ENCODE measurements at places on chromosomes 12 and 14.
A peak's percentile ranks its signal among the peaks of the same experiment; 100 is the strongest.

DNA sequence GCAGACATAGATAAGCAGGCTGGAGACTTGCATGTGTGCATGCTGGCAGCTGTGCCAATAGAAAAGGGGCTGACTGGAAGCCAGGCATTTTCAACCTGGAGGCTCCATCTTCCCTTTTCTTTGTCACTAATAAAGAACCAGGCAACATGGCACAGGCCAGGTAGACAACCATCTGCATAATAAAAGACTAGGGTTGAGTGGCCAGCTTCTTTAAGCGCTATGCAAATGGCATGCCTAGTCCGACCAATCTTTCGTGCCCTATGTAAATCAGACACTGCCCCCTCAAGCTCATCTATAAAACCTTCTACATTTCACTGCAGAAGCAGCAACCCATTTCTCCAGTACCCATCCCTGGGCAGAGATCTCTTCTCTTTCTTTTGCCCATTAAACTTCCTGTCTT, 4.6 kb upstream of the KLRC1 start:
- DNase-seq, result no peak

GRCh38 chr12:83763425-83763824, 1076.7 kb downstream of the TMTC2 start:
- no peak for DNase-seq

GRCh38 chr14:60495946-60496345, 10.1 kb upstream of the C14orf39 start:
- DNase-seq, result no peak

GRCh38 chr12:113997365-113997764, 31.2 kb upstream of the RBM19 start:
- no peak for DNase-seq

- DNase-seq, result peak; percentile 84
Measured at GRCh38 chr12:12804432-12804886, 8.7 kb upstream of the DDX47 start.

- DNase-seq, result no peak
Measured at GRCh38 chr12:132548430-132549058, 58.6 kb downstream of the FBRSL1 start.

DNA sequence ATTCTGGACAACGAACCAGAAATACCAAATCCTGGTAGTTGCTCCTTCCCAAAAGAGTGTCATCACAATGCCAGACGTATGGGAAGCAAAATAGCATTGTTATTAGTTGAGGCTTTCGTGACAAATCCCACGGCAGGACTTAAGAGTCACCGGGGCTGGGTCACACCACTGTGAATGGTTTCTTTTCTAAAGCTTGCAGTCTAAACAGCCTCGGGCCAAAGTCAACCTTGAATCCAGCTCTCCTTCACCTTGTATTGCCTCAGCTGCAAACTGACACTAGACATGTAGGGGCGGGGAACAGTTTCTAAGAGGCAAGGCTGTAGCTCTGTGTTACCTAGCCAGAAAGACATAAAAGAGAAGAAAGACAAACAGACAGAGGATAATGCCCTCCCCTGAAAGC, 734.8 kb downstream of the MED13L start:
- DNase-seq, result peak; percentile 64

DNA sequence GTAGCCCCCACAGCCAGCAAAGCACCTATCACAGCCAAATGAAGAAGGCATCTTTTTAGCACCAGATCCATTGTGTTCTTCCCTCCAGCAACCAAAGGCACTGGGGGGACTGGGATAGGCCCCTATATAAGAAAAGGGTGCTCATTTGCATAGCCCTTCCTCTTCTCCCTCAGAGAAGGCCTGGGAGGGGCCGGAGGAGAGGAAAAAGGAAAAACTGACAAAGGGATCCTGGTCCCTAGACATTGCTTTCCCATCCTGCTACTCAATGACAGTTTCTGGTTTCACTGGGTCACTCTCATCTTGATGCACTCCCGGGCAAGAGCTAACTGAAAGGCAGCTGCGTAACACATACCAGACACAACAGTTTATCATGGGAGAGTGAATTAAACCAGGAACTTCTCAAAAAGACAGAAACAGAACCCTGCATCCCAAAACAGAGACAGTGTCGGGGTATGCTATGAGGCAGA, at the start of gene PMEL:
PMEL (minus strand) TSS at position 102 of the 467 bp plus-strand sequence; CDS start at position 71, 31 bp downstream.
- no peak for DNase-seq

- DNase-seq, result no peak
Measured at GRCh38 chr12:78964521-78964920, 99.9 kb downstream of the SYT1 start.

GRCh38 chr14:67674139-67674479, 323 bp downstream of the VTI1B start:
- peak; percentile 83 for DNase-seq

DNA sequence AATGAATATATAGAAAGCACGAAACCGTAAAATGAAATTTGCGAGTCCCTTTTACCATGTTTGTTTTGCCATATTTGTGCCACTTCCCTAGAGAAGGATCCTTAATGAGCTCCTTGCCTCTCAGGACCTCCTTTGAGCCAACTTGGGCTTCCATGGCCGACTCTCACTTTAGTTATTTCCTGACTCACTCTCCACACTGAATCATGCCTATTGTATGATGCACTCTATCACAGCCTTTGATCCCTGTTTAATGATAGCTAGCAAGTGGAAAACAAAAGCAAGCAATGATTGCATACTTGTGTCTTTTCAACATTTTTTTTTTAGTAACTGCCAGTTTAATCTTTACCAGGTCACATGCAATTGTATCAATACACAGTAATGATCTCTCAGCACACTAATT, 153.2 kb downstream of the CCER1 start:
- no peak for DNase-seq

- DNase-seq, result no peak
Measured at GRCh38 chr12:11755302-11755930, 105.9 kb downstream of the ETV6 start.

DNA sequence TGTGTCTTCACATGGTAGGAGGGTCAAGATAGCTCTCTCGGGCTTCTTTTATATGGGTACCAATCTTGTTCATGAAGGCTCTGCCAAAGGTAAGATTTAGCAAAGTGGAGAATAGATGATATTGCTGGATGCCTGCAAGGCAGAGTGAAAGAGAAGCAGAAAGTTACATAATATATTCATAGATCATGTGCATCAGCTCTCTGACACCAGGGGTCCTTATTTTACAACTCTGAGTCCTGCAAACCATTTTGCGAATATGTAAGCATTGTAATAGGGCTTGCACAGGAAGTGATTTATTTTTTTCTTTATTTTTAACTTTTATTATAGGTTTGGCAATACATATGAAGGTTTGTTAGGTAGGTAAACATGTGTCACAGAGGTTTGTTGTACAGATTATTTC, 31.8 kb downstream of the CRADD start:
- no peak for DNase-seq

GRCh38 chr14:40119765-40120164, 687.5 kb upstream of the FBXO33 start:
- no peak for DNase-seq

GRCh38 chr14:95291859-95292542, 27.7 kb downstream of the CLMN start:
- DNase-seq, result peak; percentile 90

GRCh38 chr14:30928462-30928861, 54.1 kb downstream of the COCH start:
- DNase-seq, result no peak

GRCh38 chr14:98940693-98941437, 331.1 kb downstream of the BCL11B start:
- no peak for DNase-seq

DNA sequence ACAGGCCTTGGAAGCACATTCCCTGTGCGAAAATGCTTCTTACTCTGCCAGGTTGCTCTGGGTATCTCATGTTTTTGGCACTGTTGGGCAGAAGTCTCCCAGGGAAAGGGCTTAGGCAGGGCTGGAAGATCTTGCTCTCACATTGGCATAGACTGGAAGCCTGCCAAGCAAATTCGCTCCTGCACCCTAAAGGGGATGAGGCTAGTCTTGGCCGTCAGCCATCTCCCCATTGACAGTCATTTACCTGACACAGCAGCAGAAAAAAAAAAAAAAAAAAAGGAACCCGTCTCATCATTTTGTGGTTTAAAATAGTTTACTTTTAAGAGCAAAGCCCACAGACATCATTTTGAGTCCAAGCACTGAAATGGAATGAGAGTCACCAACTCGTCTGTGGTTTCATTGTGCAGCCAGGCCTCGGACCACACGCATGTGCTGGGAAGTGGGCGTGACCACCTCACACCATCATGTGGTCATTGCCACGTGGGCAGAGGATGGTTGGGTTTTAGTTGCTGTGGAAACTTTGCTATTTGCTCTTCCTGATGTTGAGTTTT, 84.8 kb downstream of the NRXN3 start:
- DNase-seq, result peak; percentile 72

GRCh38 chr14:72738161-72738611, 155.7 kb downstream of the DPF3 start:
- DNase-seq, result no peak

DNA sequence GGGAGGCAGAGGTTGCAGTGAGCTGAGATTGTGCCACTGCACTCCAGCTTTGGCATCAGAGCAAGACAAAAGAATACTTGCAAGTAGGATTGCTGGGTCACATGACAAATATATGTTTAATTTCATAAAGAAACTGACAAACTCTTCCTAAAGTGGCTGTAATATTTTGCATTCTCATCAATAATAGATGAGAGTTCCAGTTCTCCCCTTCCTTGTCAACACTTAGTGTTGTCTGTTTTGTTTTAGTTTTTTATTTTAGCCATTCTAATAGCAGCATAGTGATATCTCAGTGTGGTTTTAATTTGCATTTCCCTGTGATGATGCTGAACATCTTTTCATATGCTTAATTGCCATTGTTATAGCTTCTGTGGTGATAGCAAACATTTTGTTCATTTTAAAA, 31.2 kb downstream of the SLC39A9 start:
- DNase-seq, result no peak

- no peak for DNase-seq
Measured at GRCh38 chr14:91410771-91411536, 6.7 kb downstream of the CCDC88C start.

DNA sequence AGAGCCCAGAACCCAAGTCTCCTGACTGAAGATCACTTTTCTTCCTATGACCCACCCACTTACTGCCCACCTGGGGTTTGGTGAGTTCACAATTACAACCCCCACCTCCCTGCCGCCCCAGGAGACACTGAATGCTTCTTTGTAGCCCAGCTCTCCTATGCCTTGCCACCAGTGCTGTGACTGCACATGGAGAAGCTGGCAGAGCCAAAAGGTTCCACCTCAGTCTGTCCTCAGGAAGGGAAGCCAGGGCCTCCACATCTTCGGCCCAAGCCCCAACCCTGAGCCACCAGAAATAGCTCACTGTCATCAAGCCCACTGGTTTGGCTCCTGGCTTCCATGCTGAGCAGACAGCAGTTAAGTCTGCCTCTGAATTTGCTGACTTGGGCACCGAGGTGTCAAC, 25.6 kb downstream of the OTUB2 start:
- DNase-seq, result no peak

DNA sequence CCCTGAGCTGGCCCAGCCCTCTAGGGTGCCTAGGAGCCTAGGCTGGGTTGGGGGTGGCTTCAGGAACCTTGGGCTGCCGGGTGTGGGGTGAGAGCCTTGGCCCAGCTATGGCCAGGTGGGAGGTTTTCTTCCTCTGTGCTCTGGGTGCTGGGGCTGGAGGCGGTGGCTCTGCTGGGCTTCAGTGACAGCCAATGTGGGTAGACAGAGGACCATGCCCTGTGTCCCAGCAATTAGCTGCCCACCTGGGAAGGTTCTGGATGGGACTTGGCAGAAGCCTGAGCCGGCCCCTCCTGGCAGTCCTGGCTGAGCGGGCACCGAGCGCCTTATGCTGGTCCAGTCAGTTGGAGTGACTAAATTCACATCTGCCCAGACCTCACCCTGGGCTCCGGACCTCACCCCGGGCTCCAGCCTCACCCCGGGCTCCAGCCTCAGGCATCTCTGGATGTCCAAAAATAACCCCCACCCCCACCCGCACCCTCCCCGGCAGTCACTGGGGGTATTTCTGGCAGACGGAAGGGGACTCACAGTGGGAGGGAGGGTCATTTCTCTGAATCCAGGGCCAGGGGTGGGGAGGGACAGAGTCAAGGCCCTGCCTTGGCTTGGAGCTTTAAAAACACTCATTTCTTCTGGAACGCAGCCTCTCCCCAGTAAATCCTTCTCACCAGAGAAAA, 46.9 kb downstream of the CYP46A1 start:
- no peak for DNase-seq

DNA sequence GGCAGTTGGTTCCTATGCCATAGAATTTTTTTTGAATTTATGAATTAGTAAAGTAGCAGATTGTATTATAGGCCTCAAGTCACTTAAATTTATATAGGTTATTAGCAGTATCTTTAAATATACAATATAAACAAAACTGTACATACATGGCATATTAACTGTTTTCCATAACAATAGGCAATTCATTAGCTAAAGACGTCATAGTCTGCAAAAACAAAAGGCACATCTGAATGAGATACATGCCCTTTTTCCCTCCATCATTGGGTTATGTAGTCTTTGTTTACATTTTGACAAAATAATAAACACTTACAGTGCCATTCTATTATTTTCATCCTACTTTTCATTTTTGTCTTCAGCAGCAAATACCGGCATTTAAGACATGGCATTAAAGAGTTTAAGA, 1.1 kb upstream of the VCPKMT start:
- DNase-seq, result no peak

GRCh38 chr12:79778802-79779448, 88.2 kb upstream of the PAWR start:
- DNase-seq, result no peak

DNA sequence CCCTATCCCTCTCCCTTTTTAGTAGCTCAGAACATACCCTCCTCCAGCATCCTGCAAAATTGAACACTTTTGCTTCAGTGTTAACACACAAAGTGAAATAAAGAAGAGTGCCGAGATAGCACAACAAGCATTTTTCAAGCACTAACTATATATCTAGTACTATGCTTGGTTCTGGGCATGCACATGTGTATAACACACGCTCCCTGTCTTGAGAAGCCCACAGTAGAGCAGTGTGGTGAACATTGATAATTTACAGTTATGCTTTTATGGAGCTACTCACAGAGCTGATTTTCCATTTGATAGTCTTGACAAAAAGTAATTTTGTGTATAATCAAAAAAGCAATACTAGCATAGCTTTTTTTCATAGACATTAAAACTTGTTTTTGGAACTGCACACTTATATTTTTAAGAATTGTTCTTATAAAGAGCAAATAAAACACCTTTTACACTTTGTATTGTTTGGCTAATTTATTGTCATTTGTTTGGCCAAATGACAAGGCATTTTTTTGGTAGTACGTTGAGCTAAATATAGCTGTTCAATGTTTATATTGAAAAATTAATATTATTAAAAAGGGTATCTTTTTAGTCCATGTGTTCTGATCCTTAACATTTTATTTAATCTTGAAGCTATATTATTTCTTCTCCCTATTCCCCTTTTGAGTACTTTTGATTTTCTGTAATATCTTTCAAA, 39.7 kb downstream of the LEMD3 start:
- DNase-seq, result no peak

DNA sequence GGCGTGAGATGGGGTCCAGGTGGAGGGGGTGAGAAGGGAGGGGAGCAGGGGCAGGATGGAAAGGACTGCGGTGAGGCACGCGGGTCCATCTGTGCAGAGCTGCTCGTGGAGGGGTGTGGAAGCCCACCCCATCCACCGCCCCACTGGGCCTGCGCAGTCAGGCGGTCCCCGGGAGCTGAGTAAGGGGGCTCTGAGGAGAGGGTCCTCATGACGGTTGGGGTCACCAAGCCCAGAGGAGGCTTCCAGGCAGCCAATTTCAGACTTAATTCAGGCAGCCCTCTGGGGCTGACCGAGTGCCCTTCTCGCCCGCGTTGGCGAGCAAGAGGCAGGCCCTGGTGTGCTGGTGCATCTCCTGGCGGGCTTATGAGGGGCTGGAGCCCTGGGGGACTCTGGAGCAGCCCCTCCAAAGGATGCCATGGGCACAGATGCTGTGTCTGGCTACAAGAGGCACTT, 115.5 kb downstream of the KIF26A start:
- no peak for DNase-seq

- DNase-seq, result no peak
Measured at GRCh38 chr12:14873440-14874185, 12.0 kb downstream of the MGP start.
